ENCODE measurements at places on chromosomes 16 and 17. TPM values are rescaled to one million over a fixed set of nuclear protein-coding genes. Genes with fewer than 3 reads are reported as not detected.

HSD17B2 gene
- 8.8 TPM for total RNA-seq

NAA60 gene
- 25.5 TPM for total RNA-seq

CNGB1 gene
- not detected for total RNA-seq

NDEL1 gene
- total RNA-seq = 80.6 TPM

TUBG1 gene
- 20.5 TPM for total RNA-seq

CDRT15L2 gene
- total RNA-seq = not detected

CHMP6 gene
- 30.2 TPM for total RNA-seq

MFAP4 gene
- 116 TPM for total RNA-seq

ABCC6 gene
- total RNA-seq = 3.8 TPM

CHRNE gene
- 2.0 TPM for total RNA-seq

CDH11 gene
- total RNA-seq = 41.8 TPM

DNAH3 gene
- not detected for total RNA-seq

ZBTB4 gene
- total RNA-seq = 34.4 TPM

KRTAP9-4 gene
- not detected for total RNA-seq

DOK4 gene
- 20.3 TPM for total RNA-seq

MEFV gene
- total RNA-seq = 1.8 TPM

PARD6A gene
- 7.2 TPM for total RNA-seq

FNDC8 gene
- total RNA-seq = not detected

TNFSF13 gene
- total RNA-seq = 36.7 TPM

FGF11 gene
- total RNA-seq = 2.9 TPM

SLC38A8 gene
- total RNA-seq = not detected

ETV4 gene
- 2.9 TPM for total RNA-seq

FOXC2 gene
- total RNA-seq = 0.98 TPM

CSHL1 gene
- not detected for total RNA-seq

WFDC1 gene
- total RNA-seq = 3.3 TPM
